ENCODE measurements at places on chromosomes 2 and 18. TPM values are rescaled to one million over a fixed set of nuclear protein-coding genes. Genes with fewer than 3 reads are reported as not detected.

GRCh38 chr2:220147161-220148038, 520.0 kb downstream of the SLC4A3 start:
- no peak for DNase-seq

DNA sequence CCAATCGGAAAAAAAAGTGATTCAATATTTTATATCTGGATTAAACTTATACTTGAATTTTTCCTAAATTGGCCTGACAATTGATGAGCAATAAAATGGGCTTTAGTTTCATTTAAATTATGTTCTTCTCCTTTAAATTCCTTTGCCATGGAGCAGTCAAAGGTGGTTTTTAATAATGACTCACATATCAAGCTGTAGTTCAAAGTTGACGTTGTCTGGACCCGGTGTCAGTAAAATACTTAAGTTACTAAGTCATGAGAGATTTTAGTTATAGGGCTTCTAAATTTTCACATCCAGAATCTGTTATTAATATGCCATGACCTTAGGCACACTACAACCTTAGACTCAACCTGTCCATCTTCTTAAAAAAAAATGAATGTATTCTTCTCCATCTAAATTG, 62.5 kb downstream of the CDH2 start:
- no peak for DNase-seq

- DNase-seq = no peak
Measured at GRCh38 chr2:66762761-66763160, 327.8 kb downstream of the MEIS1 start.

DNA sequence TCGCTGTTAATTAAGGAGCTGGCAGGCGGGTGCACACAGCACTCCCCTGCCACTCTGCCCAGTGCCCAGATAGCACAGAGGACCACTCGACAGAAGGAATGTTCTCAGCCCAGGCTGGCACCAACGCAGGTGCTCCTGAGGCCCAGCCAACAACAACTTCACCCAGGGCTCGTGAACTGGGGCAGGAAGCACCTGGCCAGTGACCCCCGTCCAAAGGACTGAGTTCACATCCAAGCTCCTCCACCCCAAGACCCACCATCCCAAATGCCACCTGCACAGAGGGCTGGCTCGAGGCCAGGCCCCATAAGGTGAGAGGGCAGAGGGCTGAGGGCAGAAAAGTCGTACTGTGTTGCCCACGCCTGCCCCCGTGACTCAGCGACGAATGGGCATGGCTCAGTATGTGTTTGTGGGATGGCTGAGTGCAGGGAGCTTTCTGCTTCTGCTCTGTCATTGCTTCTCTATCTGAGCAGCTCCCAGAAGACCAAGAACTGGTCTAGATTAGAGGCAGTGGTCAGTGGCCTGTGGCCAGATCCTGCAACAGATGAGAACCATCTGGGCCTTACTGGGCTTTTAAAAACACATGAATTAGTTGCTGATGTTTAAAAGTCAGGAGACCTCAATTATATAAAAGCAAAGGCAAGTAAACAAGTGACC, 68.4 kb downstream of the POLR1A start:
- peak; percentile 88 for DNase-seq

Gene DAW1
- total RNA-seq = 0.79 TPM
